Activated CD8-positive, alpha-beta T cell treated with anti-CD3 and anti-CD28 coated beads for 36 hours (primary cell): ENCODE measurements at places on chromosomes 2 and 18. TPM values are rescaled to one million over a fixed set of nuclear protein-coding genes. Genes with fewer than 3 reads are reported as not detected.

DNA sequence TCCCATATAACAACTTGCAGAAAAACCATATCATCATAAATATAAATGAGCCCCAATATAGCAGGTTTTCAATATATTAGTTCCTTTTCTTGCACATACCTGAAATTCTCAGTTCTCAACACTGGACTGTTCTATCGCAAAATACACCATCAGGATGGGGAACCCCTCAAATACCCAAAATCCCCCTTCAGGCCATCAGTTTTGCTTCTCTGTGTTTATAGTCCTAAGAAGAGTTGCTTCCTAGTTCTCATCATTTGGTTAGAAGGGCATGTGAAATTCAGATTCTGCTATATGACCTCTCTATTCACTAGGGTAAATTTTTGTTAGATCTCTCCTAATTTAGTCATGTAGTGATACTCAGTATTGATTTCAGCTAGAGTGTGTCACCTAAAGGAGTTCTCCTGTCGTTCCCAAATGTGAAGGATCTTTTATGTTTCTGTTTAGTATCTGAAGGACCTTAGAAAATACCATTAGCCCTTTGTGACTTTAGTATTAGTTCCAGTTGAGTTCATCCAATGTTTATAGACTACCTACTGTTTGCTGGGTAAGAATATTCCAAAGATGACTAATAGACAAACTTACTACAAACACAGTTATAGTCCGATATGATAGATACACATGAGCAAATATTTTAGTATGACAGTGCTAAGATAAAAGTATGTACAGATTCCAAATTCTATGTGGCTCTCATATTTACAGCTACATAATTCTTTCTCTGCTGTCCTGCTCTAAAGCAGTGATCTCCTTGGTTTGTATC is 115.8 kb downstream of the TTC27 start:
- no peak for DNase-seq
- H3K4me1 ChIP-seq = peaks cover 5% of the 10 kb centered on the region
- H3K27me3 ChIP-seq = no peaks in the 10 kb centered on the region
- H3K27ac ChIP-seq = no peak overlapping the region
- peaks cover 46% of the 10 kb centered on the region for H3K36me3 ChIP-seq

GRCh38 chr2:106517329-106517728 is 30.2 kb downstream of the CD8B2 start:
- no peaks in the 10 kb centered on the region for H3K36me3 ChIP-seq
- peaks cover 15% of the 10 kb centered on the region for H3K4me1 ChIP-seq
- no peak for DNase-seq
- H3K27ac ChIP-seq = no peak overlapping the region
- H3K4me3 ChIP-seq = no peak overlapping the region
- H3K27me3 ChIP-seq = no peaks in the 10 kb centered on the region

- H3K27me3 ChIP-seq = peaks cover 32% of the 10 kb centered on the region
- no peak overlapping the region for H3K27ac ChIP-seq
- H3K36me3 ChIP-seq = no peaks in the 10 kb centered on the region
- no peak overlapping the region for H3K4me3 ChIP-seq
- no peak for DNase-seq
Observed at GRCh38 chr2:181672255-181673008, 7.9 kb downstream of the NEUROD1 start.

DNA sequence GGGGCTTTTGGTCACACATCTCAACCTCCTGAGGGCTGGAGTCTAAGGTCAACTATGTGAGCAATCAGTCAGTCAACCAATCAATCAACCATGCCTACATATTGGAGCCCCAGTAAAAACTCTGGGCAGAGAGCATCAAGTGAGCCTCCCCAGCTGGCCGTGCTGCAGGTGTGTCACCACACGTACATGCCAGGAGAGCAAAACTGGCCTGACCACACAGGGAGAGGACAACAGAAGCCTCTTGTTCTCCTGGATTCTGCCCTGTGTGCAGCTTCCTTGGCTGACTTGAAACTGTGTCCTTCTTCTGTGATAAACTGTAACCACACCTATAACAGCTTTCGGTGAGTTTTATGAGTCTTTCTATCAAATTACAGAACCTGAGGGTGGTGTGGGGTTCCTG is 25.9 kb downstream of the GPR35 start:
- peaks cover 13% of the 10 kb centered on the region for H3K4me1 ChIP-seq
- H3K36me3 ChIP-seq = no peaks in the 10 kb centered on the region
- no peak overlapping the region for H3K4me3 ChIP-seq
- no peak overlapping the region for H3K27ac ChIP-seq

DNA sequence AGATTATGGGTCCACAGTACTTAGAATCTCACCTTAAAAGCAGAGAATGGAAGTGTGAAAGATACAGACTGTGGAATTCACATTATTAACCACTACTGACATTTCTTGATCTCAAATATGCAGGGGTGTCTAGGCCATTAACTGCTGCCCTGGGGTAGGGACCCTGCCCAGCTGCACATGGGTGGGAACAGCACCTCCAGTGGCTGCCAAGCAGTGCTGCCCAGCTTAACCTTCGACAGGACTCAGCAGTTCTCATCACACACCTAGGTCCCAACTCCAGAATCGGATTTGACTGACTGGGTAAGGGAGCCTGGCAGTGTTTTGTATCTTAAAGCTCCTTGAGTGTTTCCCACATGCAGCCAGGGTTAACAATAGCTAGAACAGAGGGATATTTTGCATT is 14.9 kb downstream of the ERFE start:
- H3K4me1 ChIP-seq = no peaks in the 10 kb centered on the region
- no peaks in the 10 kb centered on the region for H3K27me3 ChIP-seq
- no peak overlapping the region for H3K27ac ChIP-seq
- no peak for DNase-seq
- H3K36me3 ChIP-seq = peaks cover 31% of the 10 kb centered on the region

DNA sequence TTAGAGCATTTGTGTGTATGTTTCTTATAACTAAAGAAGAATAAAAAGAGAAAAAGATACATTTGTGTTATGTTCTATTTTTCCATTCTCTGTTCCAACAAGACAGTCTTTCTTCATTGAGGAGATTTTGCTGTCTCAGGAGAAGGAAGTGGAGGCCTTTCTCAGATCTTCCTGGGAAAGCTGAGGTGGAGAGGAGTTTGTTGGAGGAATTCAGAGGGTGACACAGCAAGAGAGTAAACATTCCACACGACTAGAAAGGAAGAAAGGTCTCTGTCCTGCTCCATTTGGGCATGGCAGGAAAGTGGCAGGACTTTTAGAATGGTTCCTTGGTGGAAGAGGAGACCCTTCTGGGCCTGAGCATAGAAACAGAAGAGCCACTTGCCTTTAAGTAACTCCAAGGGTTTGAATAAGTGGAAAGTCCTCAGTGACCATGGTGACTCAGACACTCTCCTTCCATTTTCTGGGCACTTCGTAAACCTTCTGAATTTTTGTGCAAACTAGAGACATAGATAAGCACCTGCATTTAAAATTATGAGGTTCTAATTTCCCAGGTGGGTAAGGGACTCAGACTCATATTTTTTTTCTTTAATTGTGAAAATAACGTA is 52.3 kb upstream of the COL5A2 start:
- peaks cover 19% of the 10 kb centered on the region for H3K4me1 ChIP-seq
- no peaks in the 10 kb centered on the region for H3K27me3 ChIP-seq
- DNase-seq = no peak
- no peaks in the 10 kb centered on the region for H3K36me3 ChIP-seq

- H3K36me3 ChIP-seq = peaks cover 3% of the 10 kb centered on the region
- H3K4me3 ChIP-seq = no peak overlapping the region
- H3K4me1 ChIP-seq = peaks cover 9% of the 10 kb centered on the region
- no peak overlapping the region for H3K27ac ChIP-seq
- H3K27me3 ChIP-seq = no peaks in the 10 kb centered on the region
Observed at GRCh38 chr2:24651643-24652003, 141.6 kb downstream of the PTRHD1 start.

DNA sequence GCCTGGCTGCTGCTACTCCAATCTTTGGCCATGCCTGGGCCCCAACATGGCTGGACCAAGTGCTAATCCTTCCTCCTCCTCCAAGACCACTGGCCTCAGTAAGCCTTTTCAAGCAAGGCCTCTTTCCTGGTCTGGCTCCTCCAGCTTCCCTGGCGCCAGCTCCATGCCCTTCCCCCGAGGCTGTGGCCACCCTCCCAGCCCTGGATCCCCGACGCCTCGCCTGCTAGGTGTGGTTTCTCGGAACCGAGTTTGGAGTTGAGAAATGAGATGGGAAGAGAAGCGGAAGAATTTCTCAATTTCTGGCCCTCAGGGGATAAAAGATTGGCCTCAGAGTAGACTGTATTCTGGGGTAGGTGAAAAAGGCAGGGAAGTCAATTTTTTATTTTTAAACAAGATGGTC is 46.4 kb downstream of the ADCY3 start:
- no peaks in the 10 kb centered on the region for H3K4me1 ChIP-seq
- no peak overlapping the region for H3K4me3 ChIP-seq
- no peak overlapping the region for H3K27ac ChIP-seq
- DNase-seq = no peak

DNA sequence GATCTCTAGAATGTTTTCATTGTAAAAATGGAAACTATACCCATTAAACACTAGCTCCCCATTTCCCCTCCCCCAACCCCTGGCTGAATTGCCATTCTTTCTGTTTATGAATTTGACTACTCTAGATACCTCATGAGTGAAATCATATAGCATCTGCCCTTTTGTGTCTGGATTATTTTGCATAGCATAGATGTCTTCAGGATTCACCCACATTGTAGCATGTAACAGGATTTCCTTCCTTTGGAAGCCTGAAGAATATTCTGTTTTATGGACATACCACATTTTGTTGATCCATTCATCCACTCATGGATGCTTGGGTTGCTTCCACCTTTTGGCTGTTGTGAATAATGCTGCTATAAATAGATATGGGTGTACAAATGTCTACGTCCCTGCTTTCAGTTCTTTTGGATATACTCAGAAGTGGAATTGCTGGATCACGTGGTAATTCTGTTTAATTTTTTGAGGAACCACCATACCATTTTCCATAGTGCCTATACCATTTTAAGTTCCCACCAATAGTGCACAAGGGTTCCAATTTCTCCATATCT is 7.7 kb upstream of the ASB1 start:
- no peaks in the 10 kb centered on the region for H3K27me3 ChIP-seq
- no peak for DNase-seq
- peaks cover 8% of the 10 kb centered on the region for H3K36me3 ChIP-seq
- H3K27ac ChIP-seq = no peak overlapping the region

- peaks cover 12% of the 10 kb centered on the region for H3K36me3 ChIP-seq
- H3K4me1 ChIP-seq = peaks cover 41% of the 10 kb centered on the region
- peak overlapping the region; percentile 99 for H3K27ac ChIP-seq
- H3K4me3 ChIP-seq = peak overlapping the region; percentile 99
Observed at GRCh38 chr2:84458551-84459017, 496 bp downstream of the SUCLG1 start.

DNA sequence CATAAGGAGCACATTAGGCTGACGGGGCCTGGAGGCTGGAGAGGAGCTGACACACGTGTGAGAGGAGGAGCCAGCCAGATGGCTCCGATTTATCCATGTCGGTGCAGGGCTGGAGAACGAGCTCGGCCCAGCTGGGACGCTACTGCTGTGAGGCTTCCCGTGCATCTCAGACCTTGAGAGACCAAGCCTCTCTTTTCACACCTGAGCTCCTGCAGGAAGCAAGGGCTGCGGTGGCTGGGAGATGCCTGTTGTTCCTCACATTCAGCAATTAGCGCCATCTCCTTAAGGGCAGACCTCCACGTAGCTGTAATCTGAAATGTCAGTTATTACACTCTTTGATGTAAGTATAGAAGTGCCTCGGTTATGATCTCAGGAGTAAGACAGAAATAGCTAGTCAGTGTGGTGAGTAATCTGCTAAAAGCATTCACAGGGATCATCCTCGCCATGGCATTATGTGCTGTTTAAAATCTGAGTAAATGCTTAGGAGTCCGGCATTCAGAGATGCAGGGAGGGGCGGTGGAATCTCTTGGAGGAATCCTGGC is 107.9 kb downstream of the PRKCE start:
- H3K4me1 ChIP-seq = no peaks in the 10 kb centered on the region
- DNase-seq = no peak
- H3K27me3 ChIP-seq = no peaks in the 10 kb centered on the region
- no peak overlapping the region for H3K27ac ChIP-seq

DNA sequence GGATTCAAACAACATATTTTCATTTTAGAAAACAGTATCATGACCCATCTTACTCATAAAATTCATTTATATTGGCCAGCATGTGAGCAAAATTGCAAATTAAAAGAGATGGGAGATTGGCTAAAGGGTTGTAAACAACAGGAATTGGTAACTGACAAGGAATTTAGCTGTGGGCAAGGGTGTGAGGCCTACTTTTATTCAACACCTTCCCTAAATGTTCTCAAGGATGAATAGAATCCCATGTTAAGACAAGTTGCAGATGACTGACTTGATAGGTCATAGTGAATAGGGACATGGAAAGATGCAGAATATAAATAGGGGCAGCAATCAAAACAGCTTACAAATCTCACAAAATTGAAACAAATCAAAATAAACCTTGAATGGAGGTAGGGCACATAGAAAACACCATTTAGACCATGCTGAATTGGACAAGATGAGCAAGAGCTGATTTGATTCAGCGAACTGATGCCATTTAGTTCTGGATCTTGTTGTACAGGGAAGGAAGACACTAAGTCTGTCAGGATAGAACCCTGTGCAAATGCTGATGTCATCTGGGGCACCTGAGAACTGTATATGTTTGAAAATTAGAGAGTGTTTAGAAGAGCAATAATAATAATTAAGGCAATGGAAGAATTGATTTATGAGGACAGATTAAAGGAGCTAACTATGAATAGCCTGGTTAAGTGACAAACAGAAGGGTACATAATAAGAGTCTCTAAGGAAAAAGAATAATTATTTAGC is 509.7 kb downstream of the ZEB2 start:
- no peaks in the 10 kb centered on the region for H3K4me1 ChIP-seq
- H3K27me3 ChIP-seq = no peaks in the 10 kb centered on the region
- H3K36me3 ChIP-seq = peaks cover 6% of the 10 kb centered on the region
- H3K27ac ChIP-seq = no peak overlapping the region

Gene SERPINB10
- not detected for total RNA-seq

Gene MC4R
- total RNA-seq = not detected

Gene FAM237A
- not detected for total RNA-seq

Gene HAAO
- 1.0 TPM for total RNA-seq

Gene PLEKHH2
- total RNA-seq = 0.43 TPM

Gene ITGAV
- total RNA-seq = 7.5 TPM
